ENCODE measurements at places on chromosomes 7 and 10.

DNA sequence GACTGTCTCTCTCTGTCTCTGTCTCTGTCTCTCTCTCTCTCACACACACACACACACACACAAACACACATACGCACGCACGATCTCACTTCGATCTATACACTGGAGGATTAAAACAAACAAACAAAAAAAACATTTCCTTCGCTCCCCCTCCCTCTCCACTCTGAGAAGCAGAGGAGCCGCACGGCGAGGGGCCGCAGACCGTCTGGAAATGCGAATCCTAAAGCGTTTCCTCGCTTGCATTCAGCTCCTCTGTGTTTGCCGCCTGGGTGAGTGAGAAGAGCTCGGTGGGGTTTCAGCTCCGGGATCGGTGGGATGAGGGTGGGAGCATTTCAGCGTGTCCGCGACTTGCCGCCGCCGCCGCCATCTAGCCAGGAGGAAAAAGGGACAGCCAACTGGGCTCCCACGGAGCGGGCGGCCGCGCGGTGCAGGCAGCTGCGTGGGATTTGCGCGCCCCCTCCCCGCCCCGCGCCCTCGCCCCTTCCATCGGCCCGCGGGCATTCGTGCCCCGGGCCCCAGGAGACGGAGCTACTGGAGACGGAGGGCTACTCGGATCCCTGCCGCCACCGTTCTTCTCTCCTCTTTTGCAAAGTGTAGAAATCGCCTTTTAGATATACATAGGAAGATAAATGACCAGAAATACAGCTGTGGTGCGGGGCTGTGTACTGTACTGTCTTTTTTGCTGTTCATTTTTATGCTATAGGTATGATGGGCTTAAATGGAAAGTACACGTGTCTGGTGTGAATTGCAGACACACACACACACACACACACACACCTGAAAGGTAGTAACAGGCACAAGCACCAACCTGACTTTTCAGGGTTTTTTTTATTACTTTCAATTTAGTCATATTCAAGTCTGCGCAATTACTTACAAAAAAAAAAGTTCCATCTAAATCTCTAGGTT, 581 bp downstream of the PTPRZ1 start:
- DNase-seq = no peak

DNA sequence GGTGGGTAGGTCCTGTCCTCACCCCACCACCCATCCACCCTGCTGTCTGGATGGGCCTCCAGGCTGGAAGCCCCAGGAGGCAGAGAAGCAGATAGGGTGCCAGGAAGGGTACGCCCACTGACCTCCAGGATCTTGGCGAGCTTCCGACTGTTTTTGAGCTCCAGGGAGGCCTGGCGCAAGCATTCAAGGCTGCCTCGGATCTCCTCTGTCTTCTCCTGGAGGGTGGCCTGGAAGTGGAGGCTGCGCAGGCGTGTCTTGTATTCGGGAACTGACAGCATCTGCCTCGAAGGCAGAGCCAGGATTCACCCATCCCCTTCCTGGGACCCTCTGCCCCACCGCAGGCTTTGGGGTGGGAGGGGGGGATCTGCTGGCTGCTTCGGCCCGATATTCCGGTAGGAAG, 48.4 kb downstream of the GRID2IP start:
- no peak for DNase-seq

DNA sequence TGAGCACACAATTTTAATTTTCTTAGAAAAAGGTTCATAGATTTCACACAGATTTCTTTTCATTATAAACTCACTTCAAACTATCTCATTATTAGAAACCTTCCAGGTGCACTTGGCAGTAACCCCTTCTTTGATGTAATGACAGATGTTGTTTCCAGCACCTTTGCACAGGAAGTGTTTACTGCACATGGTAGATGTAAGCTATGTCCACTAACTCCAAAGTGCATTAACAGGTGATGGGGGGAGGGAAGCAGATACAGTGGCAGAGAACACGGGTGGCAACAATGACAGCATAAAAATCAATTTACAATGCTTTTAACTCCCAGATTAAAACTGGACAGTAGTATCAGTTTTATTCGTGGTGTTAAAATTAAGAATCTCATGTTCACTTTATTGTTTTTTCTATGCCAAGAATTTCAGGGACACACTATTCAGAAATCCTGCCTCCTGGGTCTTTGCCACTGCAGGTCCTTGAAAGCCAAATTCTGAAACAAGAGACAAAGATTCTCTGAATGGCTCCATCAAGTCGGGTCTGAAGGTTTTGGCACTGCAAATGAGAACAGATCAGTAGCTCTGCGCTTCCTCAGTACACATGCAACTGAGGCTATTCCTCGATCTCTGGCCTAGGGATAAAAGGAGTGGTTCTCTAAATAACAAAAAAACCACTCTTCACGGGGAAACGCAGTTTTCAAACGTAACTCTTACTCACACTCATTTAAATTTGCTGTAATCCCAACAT, 187.7 kb downstream of the JAZF1 start:
- DNase-seq = no peak

GRCh38 chr7:38942431-38943051, 33.5 kb upstream of the VPS41 start:
- DNase-seq = no peak

GRCh38 chr7:47514818-47515217, 67.1 kb downstream of the TNS3 start:
- DNase-seq = no peak

DNA sequence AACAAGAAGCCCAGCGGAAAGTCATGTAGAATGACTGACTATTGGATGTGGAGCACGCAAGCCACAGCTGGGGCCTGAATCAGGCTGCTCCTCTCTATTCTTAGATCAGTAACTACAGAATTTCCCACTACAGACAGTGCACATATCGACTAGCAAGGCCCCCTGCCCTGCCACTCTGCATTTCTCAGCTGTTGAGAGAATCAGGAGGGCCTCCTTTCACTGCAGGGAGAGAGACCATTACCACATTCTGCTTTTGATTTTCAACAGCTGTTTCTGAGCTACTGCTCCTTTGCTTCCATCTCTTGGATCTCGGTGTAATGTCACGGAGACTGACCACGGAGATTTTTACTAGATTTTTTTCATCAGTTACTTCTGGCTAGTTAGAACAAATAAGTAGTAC, 73.8 kb downstream of the PON1 start:
- no peak for DNase-seq

GRCh38 chr7:47087866-47088265, 494.0 kb downstream of the TNS3 start:
- no peak for DNase-seq

DNA sequence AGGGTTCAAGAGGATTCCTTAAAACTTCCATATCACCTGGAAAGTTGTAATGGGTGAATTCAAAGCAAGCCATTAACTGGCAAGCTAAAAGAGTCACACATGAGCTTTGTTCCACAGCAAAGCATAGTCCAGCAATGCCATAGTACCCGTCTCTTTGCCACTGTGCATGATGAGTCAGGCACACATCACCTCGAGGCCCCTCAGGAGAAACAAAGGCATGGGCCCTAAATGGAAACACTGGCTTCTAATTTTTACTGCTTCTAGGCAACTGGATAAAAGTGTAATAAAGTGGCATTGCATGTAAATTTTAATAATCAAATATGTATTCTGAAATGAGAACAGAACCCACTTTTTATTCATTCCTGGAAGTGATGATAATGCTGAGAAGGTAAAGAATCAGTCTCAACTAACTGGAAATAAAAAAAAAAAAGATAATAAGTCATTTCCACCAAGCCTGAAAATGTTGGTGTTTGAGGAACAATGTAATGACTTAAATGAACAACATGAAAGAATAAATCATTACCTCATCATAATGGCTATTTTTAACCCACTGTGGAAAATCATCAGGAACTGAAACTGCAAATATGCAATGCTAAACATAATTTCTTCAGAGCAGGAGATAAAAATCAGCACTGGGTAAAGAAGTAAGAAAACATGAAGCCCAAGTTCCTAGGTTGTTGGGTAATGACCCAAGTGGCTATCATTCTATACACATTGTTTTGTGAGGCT, 104.9 kb downstream of the CDK6 start:
- no peak for DNase-seq

Data from foreskin melanocyte (primary cell).